RWPE1 (cell line): ENCODE measurements at places on chromosomes 5 and 9.
A peak's percentile ranks its signal among the peaks of the same experiment; 100 is the strongest.

DNA sequence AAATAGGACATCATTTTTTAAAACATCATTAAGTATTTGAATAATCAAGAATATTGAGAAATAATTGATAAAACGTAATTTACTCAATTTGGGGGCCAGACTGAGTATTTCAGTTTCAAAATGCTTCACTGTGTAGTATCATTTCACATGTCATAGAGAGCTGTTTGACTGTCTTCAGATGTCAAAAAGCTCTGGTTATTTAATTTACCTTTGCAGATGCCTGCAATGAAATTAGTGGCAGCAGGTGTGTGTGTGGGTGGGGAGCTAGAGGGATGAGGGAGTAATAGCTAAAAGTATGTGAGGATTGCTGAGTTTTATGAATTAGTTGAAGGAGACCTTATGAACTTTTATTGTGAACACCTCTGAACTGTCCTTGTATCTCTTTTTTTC, 567.2 kb upstream of the MEF2C start:
- no peak for DNase-seq

DNA sequence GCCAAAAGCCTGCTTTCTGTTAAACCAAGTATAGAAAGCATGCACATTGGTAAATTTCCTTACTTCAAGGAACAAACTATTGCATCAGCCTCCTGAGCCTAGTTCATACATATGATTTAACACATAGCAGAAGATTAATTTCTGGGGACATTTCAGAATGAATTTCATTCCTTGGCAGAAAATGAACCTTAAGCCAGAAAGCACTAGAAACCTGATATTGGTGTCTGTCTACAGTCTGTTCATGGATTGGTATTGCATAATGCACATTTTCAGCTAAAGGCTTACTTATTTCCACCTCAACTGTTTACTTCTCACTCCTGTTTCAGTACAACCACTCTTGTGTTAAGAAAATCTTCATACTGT, 1471.8 kb upstream of the NUDT12 start:
- DNase-seq: no peak

- DNase-seq: no peak
These were observed 1.4 kb upstream of the GABRB2 start for GRCh38 chr5:161547738-161548486.

DNA sequence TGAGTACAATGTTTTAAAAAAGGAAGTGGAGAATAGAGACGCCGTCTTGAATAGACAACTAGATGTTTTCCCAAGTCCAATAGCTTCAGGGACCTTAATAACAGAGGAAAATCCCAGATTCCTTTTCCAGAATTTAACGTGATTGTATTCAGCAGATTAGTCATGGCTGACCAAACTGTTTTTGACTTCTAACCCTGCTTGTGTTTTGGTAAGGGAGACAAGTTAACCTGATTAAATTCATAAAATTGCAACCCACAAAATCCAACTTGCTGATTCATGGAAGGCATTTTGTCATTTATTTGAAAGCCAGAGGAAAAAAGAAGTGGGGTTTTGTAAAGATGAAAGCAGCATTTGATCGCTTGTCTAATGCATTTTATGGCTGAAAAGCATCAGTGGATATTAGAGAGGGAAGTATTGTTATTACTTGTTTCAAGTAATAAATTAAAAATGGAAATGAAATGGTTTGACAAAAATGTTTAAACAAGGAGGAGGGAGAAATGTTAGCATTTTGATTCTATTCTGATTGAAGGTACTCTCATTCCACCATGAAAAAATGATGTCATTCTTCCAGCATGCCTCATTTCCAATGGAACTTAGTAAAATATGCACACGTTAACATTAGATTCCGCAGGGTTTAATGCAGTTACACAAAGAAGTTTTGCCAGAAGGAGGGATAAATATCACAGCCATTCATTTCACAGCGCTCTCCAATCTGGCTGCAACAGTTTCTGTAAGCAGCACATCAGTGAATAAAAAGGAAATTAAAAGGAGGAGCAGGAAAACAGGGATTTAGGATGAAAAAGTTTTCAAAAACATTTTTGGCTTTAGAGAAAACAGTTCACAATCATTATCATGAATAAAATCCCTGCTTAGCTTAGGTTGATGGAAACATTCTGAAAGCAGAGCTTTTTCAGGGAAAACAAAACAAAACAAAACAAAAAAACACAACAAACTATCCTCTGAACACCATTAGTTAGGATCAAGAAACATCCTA, 314.7 kb downstream of the PRR16 start:
- DNase-seq: no peak

DNA sequence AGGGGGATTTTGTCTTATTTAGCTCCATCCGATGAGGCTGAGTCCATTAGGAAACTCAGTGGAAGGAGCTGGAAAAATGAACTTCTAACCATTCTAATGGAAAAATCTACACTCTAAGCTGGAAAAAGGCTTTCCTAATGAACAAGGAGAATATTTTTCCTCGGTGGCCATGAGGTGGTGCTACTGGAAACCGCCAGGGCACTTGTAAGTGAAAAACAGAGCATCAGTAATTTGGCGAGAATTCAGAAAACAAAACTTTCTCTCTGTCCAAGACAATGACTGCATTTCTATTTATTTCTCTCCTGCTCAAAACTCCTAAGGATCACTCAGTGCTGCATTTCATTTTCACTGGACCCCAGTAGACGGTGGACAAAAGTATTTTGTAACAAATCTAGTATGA, 237.6 kb downstream of the TENT4A start:
- no peak for DNase-seq

DNA sequence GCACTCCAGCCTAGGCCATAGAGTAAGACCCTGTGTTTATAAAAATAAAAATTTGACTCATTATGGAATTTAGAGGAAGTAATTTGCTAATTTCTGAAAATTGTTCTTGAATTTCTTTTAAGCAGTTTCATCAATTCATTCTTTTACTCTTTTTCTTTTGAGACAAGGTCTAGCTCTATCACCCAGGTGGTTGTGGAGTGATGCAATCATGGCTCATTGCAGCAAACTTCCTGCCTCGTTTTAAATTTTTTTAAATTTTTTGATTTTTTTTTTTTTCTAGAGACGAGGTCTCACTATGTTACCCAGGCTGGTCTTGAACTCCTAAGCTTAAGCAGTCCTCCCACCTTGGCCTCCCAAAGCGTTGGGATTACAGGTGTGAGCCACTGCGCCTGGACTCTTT, 3.1 kb upstream of the CAMLG start:
- DNase-seq: no peak

GRCh38 chr9:4223312-4223833, 76.5 kb downstream of the GLIS3 start:
- DNase-seq: no peak

GRCh38 chr5:61333321-61333953, 1.4 kb downstream of the ZSWIM6 start:
- peak; percentile 28 for DNase-seq

GRCh38 chr5:113330533-113331208, 104.1 kb downstream of the TSSK1B start:
- DNase-seq: peak; percentile 78

- DNase-seq: no peak
These were observed 221.7 kb downstream of the SMARCA2 start for GRCh38 chr9:2236850-2237249.
